WERI-Rb-1 (cell line): ENCODE measurements at places on chromosomes 16 and 17.
A peak's percentile ranks its signal among the peaks of the same experiment; 100 is the strongest.

DNA sequence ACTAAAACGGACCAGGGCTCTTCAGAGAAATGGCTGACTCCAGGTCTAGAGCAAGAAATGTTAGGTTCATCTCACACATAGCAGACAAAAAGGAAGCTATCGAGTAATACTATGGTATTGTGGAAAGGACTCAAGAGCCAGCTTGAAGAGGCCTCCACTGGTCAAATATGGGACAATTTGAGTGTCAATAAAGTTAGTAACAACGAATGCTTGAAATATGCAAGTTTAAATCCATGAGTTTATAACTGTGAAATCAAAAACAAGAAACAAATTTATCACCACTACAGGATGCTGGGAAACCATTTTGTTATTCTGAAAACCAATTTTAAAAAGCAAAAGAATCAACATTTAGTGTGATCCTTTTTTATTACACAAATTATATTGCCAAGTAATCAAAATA lies 50.4 kb upstream of the ANKFY1 start:
- DNase-seq, result no peak

GRCh38 chr17:50123649-50124349 lies 6.2 kb downstream of the SAMD14 start:
- DNase-seq, result no peak

GRCh38 chr17:56867948-56868376 lies 34.0 kb downstream of the DGKE start:
- no peak for DNase-seq

- no peak for DNase-seq
These were observed 805.6 kb upstream of the EEF2KMT start for GRCh38 chr16:5903153-5903552.

GRCh38 chr16:57244463-57244766 lies 644 bp upstream of the ARL2BP start:
- DNase-seq, result no peak

GRCh38 chr17:50818921-50819657 lies 16.3 kb upstream of the WFIKKN2 start:
- DNase-seq, result no peak

DNA sequence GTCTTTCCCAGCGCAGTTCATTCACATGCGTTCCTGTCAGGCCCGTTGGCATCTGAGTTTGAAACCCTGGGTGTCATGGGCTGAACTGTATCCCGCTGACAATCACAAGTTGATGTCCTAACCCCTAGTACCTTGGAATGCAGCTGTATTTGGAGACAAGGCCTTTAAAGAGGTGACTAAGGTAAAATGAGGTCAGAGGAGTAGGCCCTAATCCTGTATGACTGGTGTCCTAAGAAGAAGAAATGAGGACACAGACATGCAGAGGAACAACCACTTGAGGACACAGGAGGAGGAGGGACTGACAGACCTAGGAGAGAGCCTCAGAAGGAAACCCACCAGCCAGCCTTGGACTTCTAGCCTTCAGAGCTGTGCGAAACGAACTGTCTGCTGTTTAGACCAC lies 33.1 kb downstream of the TRPV2 start:
- DNase-seq, result no peak

DNA sequence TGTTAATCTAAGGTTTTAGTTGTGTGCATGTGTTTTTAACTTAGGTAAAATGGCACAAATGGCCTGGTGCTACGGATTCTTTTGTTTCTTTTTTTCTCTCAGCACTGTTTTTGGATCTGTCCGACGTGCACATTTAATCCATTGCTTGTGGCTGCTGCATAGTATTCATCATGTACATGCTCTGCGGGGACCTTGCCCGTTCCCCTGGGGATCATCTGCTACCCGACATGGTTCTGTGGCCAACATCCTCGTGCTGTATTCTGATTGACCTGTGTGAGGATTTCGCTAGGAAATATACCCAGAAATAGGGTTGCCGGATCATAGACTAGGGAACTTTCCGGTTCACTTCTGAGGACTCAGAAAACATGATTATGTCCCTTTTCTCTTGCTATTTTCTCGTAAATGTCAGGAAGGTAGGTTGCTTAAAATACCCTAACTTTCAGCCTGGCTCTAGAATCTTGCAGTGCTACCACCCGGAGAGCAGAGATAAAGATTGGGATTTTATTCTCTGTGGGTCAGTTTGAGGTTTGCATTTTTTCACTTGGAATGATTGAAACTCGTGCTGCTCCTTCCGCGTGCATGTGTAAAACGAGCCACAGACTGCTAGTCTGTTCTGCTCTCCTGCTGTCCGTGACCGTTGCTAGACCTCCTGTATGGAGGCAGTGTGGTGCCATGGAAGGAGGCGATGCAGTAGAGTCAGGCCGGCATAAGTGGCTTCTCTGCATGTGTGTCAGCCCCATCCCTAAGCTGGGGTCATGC lies 42.9 kb downstream of the LDHD start:
- DNase-seq, result no peak

DNA sequence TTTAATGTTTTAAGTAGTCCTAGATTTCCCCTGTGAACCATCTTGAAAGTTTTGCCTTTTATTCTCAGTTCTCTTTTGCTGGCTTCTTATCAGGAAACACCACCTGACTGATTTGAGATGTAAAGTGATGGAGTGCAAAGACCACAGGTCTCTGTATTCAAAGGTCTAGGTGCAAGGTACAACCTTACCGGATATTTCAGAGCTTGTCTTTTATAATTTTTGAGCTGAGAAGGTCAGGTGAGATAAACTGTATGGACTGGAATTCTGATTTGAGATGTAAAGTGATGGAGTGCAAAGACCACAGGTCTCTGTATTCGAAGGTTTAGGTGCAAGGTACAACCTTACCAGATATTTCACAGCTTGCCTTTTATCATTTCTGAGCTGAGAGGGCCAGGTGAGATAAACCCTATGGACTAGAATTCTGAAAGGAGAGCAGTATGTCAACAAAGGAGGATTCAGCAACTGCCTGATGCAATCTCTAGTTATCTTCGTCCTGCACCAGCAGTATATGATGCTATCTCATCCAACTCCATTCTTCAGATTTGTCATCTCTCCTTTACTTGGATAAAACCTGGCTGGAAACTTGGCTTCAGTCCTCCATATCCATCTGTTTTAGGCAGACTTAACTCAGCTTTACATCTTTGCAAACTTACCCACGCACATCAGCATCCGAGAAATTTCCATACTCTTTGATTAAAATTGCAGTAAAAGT lies 64.3 kb downstream of the CENPV start:
- no peak for DNase-seq

- DNase-seq, result no peak
These were observed 8.5 kb downstream of the KATNB1 start for GRCh38 chr16:57743886-57744641.

GRCh38 chr16:86529160-86529559 lies 18.8 kb downstream of the FOXF1 start:
- no peak for DNase-seq

GRCh38 chr17:1720856-1721386 lies 3.6 kb upstream of the WDR81 start:
- peak; percentile 69 for DNase-seq

DNA sequence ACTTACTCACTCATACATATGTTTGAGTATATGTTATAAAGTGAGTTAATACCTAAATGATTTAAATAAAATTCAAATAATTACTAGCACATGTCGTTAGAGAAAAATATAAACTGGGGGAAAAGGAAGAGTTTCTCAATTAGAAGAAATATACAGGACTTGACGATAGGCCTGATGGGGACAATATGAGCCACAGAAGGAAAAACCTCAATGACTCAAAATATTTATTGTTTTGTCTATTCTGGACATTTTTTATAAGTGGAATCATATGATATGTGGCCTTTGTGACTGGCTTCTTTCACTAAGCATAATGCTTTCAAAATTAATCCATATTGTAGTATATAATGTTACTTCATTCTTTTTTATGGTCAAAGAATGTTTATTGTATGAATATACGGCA lies 339.2 kb upstream of the PMFBP1 start:
- DNase-seq, result no peak

DNA sequence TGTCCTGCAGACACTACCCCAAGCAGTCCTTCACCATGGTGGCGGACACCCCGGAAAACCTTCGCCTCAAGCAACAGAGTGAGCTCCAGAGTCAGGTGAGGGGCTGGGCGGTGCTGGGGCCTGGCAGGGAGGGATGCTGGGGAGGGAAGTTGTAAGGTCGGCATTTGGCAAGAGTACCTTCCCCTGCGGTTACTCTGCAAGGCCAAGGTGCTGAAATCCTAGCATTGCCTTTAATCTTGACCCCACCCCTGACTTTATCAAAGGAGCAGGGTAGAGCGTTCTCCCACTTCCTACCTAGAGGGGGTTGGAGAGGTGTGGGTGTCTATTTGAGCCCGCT lies 20.5 kb downstream of the LASP1 start:
- no peak for DNase-seq

DNA sequence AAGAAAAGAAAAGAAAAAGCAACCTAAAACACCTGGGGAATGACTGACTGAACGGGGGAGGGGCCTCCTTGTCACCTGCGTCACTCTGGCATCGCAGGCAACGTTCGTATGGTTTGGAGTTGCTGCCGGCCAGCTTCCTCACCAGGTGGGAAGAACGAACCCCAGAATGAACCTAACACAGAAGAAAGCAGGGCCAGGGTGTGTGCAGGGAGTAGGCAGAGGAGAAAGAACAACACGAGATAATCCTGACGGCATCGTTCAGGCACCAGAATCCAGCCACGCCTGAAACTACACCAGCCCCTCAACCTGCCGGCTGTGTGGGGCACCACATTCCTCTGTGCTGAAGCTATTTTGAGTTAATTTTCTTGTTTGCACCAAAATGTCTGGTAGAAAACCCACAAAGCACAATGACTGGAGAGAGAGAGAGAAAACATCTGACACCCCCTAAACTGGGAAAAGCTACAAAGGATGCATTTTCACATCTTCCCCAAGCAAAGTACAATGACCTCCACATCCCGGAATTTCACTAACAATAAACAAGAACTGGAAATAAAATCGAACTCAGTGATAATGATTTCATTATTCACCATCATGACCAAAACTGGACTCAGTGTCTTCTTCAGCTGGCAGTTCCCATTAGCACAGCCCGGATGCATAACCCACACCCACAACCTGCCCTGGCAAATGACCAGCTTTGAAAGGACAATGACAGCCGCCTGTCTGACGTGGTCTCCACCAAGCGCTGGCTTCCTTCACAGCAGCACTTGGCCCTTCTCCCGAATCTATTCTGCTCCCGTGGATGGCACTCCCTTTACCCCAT lies 23.6 kb downstream of the RAB40B start:
- no peak for DNase-seq

DNA sequence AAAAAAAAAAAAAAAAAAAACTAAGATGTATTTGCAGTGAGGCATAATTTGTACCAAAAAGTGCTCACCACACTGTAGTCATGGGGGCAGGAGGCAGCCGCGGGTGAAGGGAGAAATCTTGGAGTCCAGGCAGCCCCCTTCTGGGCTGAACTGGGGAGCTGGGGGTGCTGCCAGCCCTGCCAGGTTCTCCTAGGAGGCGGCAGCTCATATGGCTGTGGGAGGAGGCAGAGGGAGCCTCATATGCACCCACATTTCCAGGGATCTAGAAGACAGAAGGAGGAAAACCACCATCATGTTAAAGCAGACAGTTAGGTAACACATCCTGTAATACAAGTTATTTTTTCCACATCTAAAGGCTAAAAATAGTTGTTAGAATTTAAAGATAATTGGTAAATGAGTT lies 16.3 kb downstream of the MAPT start:
- no peak for DNase-seq

DNA sequence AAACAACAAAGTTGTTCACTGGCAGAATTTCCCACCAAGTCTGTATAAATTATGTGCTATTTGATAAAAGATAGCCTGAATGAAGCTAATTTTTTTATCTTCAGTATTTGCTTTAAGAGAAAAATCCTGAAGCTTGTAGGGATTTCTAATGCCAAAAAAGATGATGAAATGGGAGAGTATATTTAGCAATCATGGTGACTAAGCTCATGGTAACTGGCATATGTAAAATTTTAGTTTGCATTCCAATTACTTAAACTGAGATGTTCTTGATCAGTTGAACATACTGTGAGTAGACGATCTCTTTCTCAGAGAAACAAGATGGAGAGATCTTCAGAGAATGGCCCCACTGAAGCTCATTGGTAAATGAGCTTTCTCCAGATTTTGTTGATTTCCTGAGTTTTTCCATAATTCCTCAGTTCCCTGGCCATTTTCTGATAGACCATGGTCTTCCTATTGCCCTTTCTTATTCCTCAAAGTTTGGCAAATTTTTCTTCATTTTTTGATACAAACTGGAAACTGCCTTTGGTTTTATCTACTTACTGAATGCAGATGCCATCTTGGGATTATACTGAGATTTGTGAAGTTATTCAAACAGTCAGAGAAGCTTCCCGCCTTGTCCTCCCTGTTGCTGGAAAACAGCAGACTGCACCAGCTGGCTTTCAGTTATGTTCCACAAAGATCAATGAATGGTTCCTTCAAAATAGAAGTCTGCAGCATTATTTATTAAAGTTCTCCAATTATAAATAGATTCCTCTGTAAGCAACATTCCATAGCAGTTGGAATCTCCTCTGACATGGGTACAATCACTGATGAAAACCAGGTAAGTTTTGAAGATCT lies 68.3 kb upstream of the ALOX12 start:
- no peak for DNase-seq

- peak; percentile 78 for DNase-seq
These were observed 10.6 kb upstream of the CETP start for GRCh38 chr16:56950881-56951771.

DNA sequence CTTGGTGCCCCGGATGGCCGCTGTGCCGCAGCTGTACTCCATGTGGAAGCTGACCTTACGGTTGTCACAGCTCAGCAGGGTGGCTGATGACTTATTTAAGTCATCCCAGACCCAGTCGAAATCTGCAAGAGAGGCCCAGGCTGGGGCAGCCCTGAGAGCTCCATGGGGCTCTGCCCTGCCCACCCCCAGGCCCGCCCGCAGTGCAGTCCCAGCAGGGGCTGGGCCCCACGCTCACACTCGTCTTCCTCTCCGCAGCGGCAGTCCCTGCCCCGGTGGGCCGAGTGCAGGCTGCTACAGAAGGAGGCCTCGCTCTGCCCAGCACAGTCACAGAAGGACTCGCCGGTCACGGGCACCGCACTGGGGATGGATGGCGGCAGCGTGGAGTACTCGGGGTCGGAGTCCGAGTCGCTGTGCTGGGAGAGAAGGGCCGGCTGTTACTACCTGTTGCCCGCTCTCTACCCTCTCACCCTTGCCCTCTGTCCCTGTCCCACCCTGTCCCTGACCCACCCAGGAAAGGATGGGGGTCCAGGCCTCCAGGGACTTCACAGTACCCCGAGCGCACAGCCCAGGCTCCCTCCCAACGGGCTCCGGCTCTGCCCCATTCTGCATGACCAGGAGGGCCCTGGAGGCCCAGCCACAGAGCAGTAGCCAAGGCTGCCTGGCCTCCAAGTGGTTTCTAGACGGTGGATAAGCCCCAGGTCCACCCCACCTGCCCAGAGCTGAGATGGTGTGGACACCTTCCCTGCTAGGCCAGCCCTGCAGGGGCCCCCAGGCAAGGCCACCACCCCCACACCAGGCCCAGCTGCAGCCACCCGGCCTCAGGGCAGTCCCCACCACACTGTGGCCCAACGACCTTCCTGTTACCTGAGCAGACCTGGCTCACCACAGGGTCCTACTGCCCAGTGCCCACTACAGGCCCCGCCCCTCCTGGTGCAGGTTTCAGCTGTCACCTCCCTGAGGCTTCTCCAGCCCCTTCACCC lies 3.9 kb downstream of the SPSB3 start:
- no peak for DNase-seq
